ENCODE measurements at places on chromosomes 2 and 18.

- H3K27ac ChIP-seq = no peak overlapping the region
- no peaks in the 10 kb centered on the region for H3K27me3 ChIP-seq
- no peaks in the 10 kb centered on the region for H3K4me1 ChIP-seq
- no peaks in the 10 kb centered on the region for H3K36me3 ChIP-seq
- no peak overlapping the region for H3K4me3 ChIP-seq
Observed at GRCh38 chr2:10554961-10555809, 107.1 kb upstream of the ODC1 start.

GRCh38 chr2:70977605-70978205, 725 bp upstream of the ANKRD53 start:
- H3K27ac ChIP-seq = peak overlapping the region; percentile 68
- peak; percentile 64 for DNase-seq
- H3K36me3 ChIP-seq = no peaks in the 10 kb centered on the region
- H3K4me3 ChIP-seq = peak overlapping the region; percentile 68
- peaks cover 7% of the 10 kb centered on the region for H3K27me3 ChIP-seq

- H3K27me3 ChIP-seq = no peaks in the 10 kb centered on the region
- no peak overlapping the region for H3K4me3 ChIP-seq
- DNase-seq = no peak
- no peaks in the 10 kb centered on the region for H3K4me1 ChIP-seq
Observed at GRCh38 chr2:188813315-188813714, 160.9 kb upstream of the COL3A1 start.

DNA sequence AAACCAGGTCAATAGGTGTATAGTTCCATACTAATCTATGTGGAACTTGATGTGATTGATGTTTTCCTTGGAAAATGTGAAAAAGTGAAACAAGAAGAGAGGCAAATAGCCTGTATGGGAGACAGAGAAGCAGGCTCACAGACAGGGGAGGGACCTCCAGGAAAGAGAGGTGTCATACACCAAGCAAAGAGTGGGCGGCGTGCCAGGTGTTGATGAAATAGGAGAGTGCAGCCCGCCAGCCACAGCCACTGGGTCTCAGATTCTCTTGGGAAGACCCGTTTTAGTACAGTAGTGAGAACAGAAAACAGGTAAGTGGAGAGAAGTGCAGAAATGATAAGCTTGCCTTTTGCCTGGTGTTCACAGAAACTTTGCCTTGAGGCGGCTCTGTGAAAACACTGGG, 301.9 kb downstream of the ZNF407 start:
- H3K27ac ChIP-seq = no peak overlapping the region
- H3K4me3 ChIP-seq = no peak overlapping the region
- DNase-seq = no peak
- no peaks in the 10 kb centered on the region for H3K36me3 ChIP-seq

DNA sequence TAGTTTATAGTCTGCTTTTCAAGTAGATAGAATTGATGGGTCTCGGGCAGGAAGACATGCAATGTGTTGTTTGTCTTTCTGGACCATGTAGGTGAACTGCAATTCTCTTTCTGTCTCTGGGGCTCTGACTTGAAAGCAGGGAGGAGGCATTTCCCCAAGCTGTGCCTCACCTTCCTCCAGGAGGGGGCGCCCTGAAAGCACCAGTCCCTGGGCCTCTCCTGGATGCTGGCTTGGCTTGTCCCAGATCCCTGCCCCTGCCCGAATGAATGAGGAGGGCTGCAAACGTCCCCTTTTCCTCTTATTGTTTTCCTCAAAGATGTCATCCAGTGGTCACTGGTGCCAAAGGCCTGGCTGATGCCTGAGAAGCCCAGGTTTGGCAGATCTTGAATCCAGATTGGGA, 270.6 kb downstream of the CELF4 start:
- no peak for DNase-seq
- H3K27ac ChIP-seq = no peak overlapping the region
- no peaks in the 10 kb centered on the region for H3K36me3 ChIP-seq
- H3K27me3 ChIP-seq = peaks cover 3% of the 10 kb centered on the region
- H3K4me3 ChIP-seq = no peak overlapping the region

DNA sequence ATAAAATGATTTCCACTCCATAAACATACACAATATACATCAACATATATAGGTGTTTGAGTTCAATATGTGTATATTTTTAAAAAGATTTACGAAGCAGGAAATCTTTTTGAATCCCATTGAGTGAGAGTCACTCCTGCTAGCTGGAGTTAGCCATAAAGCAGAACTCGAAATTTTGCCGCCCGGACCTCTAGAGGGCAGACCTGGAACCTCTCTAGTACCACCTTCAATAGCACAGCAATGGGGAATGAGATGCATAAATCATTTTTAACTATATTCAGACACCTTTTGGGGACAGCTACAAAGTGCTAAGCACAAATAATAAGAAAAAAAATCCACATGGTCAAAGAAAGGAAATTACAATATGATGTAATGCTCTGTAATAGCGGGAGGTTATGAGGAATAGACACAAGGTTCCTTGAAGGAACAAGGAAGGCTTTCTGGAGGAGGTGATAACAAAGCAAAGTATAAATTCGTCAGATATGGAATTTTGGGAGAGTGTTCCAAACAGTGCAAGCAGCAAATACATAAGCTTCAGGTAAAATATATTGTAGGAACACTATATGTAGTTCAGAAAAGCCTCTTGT, 533.4 kb downstream of the ERBB4 start:
- H3K4me1 ChIP-seq = no peaks in the 10 kb centered on the region
- H3K27ac ChIP-seq = no peak overlapping the region
- no peak overlapping the region for H3K4me3 ChIP-seq
- peak; percentile 0 for DNase-seq
- no peaks in the 10 kb centered on the region for H3K27me3 ChIP-seq

- no peak overlapping the region for H3K27ac ChIP-seq
- no peak for DNase-seq
- H3K4me3 ChIP-seq = no peak overlapping the region
- H3K4me1 ChIP-seq = no peaks in the 10 kb centered on the region
Observed at GRCh38 chr2:10228611-10229365, 73.9 kb upstream of the HPCAL1 start.

DNA sequence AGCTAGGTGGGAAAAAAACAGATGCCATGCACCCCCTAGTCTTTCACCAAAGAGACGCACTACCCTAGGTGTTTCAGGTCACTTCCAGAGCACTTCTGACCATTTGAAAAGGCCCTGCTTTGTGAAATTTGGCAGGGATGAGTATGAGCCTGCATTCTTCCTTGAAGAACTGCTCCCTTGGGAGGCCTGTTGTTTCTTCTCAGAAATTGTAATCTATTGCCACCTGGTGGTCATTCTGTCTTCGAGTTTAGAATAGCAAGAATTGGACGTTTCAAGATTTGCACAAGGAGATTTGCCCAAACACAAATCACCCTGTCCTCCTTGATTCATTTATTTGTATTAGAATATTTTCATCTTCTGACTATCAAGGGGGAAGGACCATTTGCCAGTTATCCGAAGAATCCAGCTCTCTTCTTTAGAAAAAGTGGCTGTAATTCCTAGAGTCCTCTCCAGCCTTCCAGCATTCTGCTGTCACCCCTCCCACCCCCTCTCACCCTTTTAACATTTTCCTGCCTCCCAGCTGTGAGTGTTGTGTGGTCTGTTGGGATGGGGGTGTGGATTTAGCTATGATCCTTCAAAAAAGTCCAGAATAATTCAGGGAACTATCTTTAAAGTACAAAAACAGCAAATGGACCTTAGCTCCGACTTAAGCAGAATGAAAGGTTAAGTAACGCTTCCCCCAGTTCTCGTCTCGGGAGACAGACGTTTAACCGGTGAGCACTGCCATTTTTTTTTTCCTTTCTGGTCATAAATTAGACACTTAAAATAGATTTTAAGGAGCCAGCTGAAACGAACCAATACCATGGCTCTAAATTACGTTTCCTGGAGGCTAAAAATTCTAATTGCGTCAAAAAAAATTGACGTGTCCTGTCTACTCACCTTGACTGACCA, 3.7 kb upstream of the GAD1 start:
- no peak overlapping the region for H3K4me3 ChIP-seq
- peak; percentile 77 for DNase-seq
- no peaks in the 10 kb centered on the region for H3K36me3 ChIP-seq
- H3K4me1 ChIP-seq = peaks cover 23% of the 10 kb centered on the region

DNA sequence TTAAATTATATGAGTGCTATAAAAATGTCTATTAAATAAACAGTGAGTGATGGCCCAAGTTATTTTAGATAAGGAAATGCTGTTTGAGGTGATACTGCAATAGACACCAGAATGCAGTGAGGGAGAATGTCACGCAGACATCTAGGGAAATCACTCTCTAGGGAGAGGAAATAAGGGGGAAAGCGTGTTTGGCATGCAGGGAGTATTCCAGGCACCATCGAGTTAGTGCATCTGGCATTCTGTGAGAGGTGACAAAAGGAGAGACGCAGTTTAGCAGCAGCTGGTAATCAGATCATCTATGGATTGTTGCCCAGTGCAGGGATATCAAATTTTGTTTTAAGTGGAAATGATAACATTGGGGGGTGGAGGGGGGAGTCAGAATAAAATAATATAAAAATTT, 175.4 kb upstream of the NETO1 start:
- no peak overlapping the region for H3K27ac ChIP-seq
- DNase-seq = no peak
- no peaks in the 10 kb centered on the region for H3K4me1 ChIP-seq
- no peaks in the 10 kb centered on the region for H3K36me3 ChIP-seq
- H3K27me3 ChIP-seq = no peaks in the 10 kb centered on the region

DNA sequence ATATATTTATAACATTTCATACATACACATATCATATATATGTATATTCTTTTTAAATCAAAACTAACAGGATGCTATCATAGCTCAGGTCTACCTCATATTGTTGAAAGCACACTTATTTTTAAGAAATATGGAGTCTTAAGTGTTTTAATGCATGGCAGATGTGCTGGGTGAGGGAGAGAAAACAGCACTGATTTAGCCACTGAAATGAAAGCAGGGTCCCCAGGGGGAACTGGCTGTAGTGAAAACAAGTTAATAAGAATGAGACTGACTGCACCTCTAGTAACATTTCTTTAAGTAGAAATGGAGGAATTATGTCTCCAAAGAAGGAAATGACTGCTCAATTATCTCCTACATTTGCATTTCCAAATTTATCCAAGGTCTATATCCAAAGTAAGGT, 857.8 kb downstream of the DCDC2C start:
- H3K27me3 ChIP-seq = no peaks in the 10 kb centered on the region
- H3K36me3 ChIP-seq = no peaks in the 10 kb centered on the region
- no peak for DNase-seq
- H3K4me1 ChIP-seq = no peaks in the 10 kb centered on the region
